Cardiac septum (tissue), 1 donor: ENCODE measurements at places on chromosomes 2 and 18. TPM values are rescaled to one million over a fixed set of nuclear protein-coding genes. Genes with fewer than 3 reads are reported as not detected.
A peak's percentile ranks its signal among the peaks of the same experiment; 100 is the strongest.

DNA sequence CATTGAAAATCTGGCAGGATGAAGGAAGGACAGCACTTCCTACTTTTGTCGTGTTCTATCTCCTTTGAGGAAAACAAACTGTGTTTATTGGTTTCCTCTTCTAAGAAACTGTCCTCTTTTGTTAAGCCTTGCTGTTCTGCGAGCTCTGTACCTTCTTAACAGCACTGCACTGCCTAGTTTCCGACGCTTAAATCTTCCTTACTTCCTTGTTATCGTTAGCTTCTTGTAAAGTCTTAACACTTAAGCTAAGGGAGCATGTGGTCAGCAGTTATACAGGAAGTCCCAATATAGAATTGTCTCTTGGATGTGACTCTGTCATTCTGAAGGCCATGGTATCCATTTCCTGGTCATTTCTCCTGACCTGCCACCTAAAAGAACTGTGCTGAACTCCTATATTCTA lies 552.8 kb upstream of the NRP2 start:
- no peak for DNase-seq

- DNase-seq = no peak
These were observed 13.6 kb downstream of the FLACC1 start for GRCh38 chr2:201343559-201343958.

The PPP3R1 gene
- total RNA-seq = 33.4 TPM

The RAB31 gene
- total RNA-seq = 32.2 TPM

DNA sequence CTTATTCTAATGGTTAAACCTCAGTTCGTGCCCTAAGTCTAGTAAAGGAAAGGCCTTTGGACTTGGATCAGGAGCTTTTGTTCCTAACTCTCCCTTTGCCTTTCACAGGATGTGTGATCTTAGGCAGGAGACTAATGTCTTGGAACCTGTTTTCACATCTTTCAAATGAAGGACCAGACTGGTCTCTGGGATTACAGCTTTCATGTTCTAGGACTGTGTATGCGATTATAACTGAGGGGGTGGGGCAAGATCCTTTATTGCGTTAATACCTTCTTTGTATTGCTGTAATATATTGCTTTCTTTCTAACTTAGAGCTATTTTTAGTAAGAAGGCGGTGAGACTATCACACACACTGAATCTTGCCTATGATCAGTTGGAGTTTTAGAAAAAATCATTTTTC lies 368.1 kb downstream of the RPRM start:
- DNase-seq = no peak

- no peak for DNase-seq
These were observed 6.1 kb downstream of the FARSB start for GRCh38 chr2:222649801-222650200.

DNA sequence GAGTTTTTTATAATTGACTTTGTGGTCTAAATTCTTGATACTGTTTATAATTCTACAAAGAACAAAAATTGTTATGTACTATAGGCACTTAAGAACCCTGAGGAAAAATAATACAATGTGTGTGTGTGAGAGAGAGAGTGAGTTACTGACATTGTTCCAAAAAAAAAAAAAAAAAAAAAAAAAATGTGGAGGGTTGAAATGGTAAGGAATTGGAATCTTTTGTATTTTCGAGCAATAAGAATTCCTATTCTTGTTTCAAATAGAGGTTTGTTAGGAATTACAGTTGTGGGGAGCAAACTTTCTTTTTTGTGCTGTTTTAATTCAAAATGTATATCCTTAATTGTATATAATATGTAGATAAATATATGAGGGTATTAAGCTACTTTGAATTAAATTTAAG lies 45.7 kb downstream of the VAPA start:
- no peak for DNase-seq

DNA sequence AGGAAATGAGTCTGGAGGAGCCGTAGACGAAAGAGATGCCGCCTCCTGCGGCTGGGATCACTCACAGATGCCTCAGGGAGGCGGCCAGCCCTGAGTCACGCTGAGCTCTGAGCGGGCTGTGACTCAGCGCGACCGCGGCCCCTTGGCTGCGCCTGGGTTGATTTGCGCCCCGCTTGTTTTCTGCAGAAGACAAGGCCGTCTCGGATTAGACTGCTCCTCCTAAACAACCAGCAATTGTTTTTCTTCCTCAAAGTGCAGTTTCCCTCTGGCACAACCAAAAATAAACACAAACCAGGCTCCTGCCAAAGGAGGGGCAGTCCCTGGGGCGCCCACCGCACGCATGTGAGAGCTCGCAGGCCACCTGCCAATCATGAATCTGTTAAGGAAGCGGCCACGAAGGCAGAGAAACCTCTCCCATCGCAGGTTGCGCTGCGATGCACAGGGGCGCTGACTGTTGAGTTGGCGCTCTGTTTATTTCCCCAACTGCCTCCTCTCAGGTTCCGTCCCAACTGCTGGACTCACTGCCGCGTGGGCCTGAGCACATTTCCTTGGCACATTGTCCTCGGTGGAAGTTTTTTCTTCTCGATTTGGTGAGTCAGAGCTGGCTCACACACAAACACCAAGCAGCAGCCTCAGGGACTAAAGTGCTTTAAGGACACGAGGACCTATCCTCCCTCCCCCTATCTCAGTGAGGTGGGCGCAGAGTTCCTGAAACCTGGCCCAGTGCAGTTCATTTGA lies 85.2 kb upstream of the NDUFV2 start:
- peak; percentile 83 for DNase-seq

- no peak for DNase-seq
These were observed 623.5 kb upstream of the DDX18 start for GRCh38 chr2:117190856-117191559.

The LRATD1 gene
- 0.67 TPM for total RNA-seq

- DNase-seq = no peak
These were observed 92.7 kb downstream of the VWC2L start for GRCh38 chr2:214503568-214503967.

GRCh38 chr2:135573620-135574019 lies 42.3 kb downstream of the R3HDM1 start:
- no peak for DNase-seq

The MPP4 gene
- total RNA-seq = not detected

DNA sequence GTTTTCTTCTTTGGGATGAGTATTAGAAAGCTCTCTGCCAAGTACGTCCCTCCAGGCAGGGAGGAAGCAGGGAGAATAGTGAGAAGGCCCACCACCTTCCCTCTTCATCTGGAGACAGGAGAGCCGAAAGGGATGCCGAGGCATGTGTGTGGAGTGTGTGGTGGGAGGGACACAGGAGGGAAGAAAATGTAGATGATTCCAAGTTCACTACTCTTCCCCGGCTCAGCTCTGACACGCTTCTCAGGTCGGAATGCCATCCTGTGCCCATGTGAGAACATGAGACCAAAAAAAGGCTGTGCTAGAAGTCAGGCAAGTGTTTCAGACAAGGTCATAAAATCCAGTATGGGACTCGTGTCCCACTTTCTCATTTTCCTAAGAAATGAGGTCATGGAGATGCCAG lies 47.4 kb downstream of the GYPC start:
- DNase-seq = no peak

DNA sequence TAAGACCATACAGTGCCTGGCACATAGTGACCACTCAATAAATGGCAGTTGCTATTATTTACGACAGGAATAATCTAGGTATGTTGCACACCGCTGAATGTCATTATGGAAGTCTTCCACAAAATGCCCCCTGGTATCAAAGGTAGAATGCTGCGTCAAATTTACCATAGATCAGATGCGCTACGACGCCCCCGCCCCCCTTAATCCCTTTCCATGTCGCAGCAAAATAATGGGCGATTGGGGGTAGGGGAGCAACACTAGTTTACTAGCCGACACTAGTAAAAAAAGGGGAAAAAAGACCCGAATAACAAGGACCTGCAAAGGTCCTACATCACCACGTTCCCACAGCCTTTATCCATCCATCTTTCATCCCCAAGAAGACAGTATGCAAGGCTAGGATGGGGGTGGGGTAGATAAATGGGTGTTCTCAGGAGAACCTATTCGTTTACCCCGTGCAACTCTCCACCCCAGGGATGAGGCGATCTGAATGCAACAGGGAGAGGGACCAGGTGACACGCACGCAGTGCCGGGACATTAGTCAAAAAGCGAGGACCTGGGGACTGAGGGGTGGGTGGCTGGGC lies 455 bp downstream of the PREPL start:
- DNase-seq = no peak

GRCh38 chr2:214856137-214856536 lies 46.7 kb upstream of the BARD1 start:
- DNase-seq = no peak

DNA sequence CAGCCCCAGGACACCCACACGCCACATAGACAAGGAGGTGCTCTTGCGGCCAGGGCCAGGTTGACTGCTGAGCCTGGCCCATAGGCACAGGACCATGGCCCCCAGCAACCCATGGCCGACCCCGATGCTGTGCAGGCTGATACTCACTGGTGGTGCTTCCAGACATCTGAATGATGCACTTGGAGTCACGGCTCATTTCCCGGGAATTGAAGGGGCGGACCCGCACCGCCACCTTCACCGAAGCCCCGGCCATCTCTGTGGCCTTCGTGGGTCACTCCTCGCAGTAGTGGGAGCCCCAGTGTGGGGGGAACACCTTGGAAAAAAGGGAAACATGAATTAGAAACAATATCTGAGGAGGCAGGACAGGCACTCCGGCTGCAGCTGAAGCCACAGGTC lies 22.5 kb downstream of the KIF1A start:
- DNase-seq = peak; percentile 50

DNA sequence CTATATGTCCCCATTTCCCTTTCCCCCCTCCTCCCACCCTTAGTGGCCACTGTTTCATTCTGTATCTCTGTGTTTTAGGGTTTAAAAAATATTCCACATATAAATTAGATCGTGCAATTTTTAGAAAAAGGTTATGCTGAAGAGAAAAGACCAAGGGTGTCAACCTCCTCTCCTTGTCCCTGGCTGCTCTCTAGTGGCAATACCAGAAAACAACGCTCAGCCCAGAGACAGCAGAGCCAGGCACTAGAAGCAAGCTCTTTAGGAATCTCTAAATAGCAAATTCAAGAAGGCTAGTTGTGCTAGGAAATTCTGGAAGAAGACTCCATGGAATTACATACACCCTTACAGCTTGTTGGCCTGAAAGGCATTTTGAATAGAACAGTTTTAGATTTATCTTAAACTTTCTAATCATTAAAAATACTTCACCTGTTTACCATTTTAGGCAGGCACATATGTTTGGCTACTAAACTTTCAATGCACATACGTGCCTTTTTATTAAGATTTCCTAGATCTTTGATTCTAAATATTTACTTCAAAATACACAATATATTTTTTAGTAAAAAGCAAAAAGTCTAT lies 35.1 kb upstream of the RASGRP3 start:
- DNase-seq = no peak

- DNase-seq = no peak
These were observed 125.1 kb upstream of the CDH19 start for GRCh38 chr18:66728951-66729350.

GRCh38 chr2:172834881-172835280 lies 99.2 kb downstream of the RAPGEF4 start:
- no peak for DNase-seq

- no peak for DNase-seq
These were observed 437.0 kb downstream of the PARD3B start for GRCh38 chr2:204982303-204982702.

DNA sequence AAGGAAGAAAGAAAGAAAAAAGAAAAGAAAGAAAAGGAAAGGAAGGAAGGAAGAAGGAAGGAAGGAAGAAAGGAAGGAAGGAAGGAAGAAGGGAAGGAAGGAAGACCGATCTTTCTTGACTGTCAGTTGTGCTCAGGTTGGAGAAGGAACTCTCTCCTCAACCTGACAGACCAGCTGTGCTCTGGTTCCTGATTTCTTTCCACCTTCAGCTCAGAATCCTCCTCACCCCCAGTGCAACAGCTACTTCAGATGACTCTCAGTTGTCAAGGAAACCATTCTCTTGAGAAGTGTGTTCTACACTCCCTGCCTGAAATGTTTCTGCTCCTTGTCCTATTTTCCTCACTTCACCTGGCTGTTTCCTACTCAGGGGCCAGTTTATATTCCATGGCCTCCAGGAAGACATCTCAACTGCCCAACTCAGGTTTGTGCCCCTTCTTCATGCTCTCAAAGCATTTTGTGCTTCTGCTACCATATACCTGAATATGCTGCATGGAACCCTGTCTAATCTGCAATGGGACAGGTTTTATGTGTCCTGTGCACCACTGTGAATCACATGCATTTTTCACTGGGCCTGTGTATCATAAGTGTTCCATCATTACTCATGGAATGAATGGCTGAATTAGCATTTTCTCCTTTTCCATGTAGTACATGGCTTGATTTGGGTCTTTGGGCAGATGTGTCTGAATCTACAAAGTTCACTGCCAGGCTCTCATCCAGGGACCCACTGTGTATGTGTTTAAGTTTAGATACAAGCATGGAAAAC lies 32.8 kb upstream of the DOCK10 start:
- no peak for DNase-seq

- no peak for DNase-seq
These were observed 283.4 kb upstream of the PARD3B start for GRCh38 chr2:204261846-204262245.

GRCh38 chr2:1137913-1138391 lies 187.3 kb downstream of the SNTG2 start:
- DNase-seq = no peak

DNA sequence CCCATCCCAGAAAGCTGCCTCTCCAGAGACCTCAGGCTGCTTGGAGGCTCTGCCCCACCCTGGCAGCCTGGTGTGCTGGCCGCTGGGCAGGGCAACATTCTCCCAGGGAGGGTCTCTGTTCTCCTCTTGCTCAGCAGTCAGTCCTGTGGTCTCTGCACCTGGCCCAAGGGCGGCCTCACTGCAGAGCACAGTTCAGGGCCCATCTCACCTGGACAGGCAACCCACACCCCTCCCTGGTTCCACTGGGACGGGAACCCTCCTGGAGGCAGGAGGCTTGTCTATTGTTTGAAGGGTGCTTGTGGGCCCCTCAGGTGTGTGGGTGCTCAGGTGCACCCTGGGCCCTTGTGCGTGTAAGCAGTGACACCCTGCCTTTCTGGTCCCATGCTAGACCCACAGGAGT lies 67.2 kb upstream of the OTOS start:
- DNase-seq = peak; percentile 39
